ENCODE measurements at places on chromosomes 16 and 17. TPM values are rescaled to one million over a fixed set of nuclear protein-coding genes. Genes with fewer than 3 reads are reported as not detected.

Gene CACNG4
- not detected for total RNA-seq

Gene TAT
- total RNA-seq, result not detected

Gene ZFHX3
- total RNA-seq, result 0.94 TPM

Gene KRTAP2-1
- total RNA-seq, result not detected

Gene ELMO3
- total RNA-seq, result 2.2 TPM

Gene TNP2
- total RNA-seq, result not detected

Gene TMEM114
- not detected for total RNA-seq

DNA sequence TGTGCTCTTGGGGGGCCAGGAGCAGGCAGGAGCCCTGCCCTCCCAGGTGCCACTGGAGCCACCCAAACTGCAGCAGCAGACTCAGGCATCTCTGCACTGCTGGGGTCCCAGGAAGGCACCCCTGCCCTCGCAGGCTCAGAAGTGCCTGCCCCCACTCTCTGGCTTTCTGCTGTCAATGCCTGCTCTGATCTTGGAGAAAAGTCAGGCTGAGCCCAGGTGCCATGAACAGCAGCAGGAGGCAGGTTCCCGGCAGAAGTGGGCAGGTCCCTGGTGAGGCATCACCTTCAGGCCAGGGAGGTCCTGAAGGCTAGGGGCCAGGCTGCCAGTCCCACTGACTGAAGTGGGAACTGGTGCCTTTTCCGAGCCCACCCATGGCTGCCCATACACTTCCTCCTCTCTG, 106.5 kb downstream of the MGAT5B start:
- no peak for DNase-seq

DNA sequence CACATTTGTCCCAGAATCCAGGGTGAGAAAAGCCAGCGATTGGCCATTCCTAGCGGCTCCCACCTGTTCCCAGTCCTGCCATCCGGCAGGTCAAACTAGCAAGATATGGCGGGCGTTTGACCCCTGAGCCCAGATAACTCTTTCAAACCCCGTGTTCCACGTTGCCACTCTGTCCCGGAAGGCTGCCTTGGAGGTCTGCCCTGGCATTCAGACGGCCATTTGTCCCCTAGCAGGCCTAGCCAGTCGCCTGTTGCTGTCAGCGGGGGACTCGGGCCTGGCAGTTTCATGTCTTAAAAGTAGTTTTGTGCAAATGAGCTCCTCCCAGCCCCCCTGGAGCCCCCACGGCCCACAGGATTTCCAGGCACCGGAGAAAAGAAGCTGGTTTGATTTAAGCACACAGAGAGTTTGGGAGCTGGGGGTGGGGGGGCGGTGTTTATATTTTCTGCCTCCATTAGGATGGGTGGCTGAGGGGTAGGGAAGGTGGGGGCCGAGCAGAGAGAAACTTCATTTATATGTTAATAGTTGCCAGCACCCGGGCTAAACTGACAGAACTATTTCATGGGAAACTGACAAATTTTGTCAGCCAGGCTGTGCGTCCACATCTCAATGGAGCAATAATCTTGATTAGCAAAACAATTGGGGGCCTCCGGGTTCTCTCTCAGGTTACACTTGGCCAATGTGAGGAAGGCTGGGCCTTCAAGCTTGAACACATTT, 240.9 kb upstream of the SALL1 start:
- DNase-seq, result no peak

- DNase-seq, result no peak
Observed at GRCh38 chr16:74034200-74034599, 262.4 kb upstream of the PSMD7 start.

GRCh38 chr17:40610359-40610758, 37.3 kb downstream of the SMARCE1 start:
- DNase-seq, result no peak

- peak; percentile 57 for DNase-seq
Observed at GRCh38 chr17:410543-411401, 58.2 kb upstream of the RPH3AL start.

GRCh38 chr16:65547772-65548446, 426.0 kb upstream of the CDH11 start:
- no peak for DNase-seq

DNA sequence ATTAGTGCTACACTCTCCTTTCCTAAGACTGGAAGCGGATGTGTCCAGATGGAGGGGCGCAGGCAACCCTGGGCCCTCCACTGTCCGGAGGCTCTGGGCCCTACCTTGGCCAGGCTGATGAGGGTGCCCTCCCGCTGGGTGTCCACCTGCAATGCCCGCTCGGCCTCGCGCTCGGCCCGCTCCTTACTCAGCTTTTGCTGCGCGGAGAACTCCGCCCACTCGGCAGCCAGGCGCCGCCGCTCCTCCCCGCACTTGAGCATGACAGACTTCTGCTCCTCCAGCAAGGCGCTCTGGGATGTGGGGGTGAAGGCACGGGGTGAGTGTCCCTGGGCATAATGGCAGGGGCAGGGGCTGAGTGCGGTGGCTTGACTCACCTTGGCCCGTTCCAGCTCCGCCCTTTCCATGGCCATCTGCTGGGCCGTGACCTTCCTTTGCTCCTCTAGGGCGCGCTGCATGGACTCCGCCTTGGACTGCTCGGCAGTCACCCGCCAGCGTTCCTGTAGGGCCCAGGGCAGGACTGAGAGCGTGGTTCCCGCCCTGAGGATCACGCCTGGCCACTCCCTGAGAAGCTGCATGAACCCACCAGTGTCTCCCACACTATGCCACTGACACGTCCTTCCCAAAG, 10.1 kb upstream of the MRPL38 start:
- no peak for DNase-seq

GRCh38 chr16:49745311-49745747, 110.6 kb downstream of the ZNF423 start:
- DNase-seq, result no peak

DNA sequence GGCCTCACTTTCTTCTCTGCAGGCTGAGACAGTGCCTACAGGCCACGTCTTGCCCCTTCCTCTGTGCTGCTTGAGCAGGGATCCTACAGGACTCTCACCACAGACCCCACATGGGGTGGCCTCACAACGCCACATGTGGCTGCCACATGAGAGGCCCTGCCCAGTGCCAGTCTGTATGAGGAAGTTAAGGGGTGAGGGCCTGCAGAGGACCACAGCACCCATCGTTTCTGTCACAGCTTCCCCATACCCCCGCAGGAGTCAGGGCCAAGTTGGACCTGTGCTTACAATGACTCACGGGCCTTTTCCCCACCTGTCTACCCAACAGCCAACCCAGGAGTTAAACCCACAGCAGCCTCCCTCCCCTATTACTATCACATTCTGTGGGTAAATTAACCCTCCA, 2.9 kb upstream of the GSDMB start:
- no peak for DNase-seq

DNA sequence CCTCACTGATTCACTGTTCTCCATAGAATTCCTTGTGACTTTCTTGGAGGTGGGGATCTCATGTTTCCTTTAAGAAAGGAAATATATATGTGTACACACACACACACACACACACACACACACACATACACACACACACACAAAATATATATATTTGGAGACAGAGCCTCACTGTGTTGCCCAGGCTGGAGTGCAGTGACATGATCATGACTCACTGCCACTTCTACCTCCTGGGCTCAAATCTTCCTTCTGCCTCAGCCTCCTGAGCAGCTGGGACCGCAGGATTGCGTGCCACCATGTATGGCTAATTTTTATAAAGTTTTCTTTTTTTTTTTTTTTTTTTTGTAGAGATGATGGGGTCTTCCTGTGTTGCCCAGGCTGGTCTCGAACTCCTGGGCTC, 45.9 kb downstream of the CDH13 start:
- no peak for DNase-seq

GRCh38 chr16:86034421-86034919, 135.5 kb downstream of the IRF8 start:
- no peak for DNase-seq

GRCh38 chr17:50973557-50974494, 107.7 kb upstream of the TOB1 start:
- no peak for DNase-seq

GRCh38 chr17:34291721-34292348, 6.3 kb downstream of the CCL11 start:
- DNase-seq, result no peak

DNA sequence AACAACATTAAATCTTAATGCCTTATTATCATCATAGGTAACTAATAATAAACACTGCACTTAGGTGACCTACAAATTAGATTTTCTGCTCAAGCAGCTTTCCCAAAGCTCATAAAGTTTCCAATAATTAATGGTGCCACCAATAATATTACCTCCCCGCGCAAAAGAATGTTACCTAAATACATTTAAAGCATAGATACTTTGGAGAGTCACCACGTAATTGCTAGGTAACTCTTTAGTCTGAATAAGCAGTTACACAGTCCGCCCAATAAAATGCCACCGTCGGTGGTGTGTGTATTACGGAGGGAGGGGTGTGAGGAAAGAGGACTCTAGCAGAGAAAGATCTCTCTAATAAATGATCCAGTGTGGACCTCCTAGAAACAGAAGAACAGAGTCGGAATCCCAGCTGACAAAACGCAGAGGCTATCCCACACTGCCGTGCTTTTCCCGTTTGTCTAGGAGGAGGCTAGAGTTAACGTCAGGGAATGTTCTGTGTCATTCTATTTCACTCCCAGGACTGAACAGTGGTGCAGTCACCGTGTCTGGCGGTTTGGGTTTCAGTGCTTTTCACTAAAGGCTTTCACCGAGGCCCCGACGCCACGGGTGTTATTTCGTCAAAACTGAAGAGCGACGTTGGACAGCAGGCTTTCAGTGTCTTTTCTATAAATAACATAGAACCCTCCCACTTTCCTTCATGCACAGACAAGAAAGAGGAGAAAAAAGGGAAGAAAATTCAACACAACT, 630 bp downstream of the RNFT1 start:
- DNase-seq, result peak; percentile 62

DNA sequence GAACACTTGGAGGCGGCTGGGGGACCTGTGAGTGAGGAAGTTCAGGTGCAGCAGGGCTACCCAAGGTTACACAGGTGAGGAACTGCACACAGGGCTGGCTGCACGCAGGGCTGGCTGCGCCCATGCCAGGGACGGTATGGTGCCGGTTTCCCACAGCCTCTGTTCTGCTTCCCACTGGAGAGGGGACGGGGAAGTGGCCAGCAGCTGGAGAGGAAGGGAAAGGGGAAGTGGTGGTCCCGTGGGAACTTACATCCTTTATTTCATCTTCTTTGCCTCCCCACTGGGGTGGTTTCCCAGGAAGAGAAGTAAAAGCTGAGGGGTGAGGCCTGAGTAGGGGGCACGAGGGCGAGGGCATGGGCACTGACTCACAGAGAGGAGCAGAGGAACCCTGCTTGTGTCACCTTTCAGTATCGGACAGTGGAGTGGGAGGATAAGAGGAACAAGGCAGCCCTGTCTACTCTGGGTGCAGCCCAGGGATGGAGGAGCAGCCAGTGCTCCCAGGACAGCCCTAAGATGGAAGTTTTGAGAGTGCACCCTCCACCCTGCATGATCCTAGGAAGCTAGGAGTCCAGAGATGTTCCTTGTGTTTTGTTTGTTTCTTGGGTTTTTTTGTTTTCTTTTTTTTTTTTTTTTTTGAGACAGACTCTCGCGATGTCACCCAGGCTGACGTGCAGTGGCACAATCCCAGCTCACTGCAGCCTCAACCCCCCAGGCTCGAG, 25.5 kb upstream of the CDH1 start:
- DNase-seq, result no peak

DNA sequence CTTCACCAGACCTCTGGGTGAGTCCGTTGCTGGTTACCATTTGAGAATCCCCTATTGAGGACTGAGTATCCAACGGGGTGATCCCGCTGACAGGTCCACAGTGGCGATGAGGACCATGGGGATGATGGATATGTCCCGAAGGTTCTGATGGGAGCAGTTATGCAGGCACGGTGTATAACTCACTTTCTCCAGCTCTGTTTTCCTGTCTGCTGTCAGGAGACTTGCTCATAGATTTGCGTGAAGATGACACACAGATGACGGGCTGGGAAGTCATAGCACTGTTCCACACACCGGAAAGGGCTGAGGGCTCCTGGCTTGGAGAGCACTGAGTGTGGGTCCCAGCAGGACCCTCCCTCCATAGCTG, 22.2 kb upstream of the ADCY7 start:
- DNase-seq, result no peak

- no peak for DNase-seq
Observed at GRCh38 chr16:11667221-11667823, 933 bp upstream of the SNN start.

- no peak for DNase-seq
Observed at GRCh38 chr16:50393416-50393815, 24.6 kb upstream of the BRD7 start.

DNA sequence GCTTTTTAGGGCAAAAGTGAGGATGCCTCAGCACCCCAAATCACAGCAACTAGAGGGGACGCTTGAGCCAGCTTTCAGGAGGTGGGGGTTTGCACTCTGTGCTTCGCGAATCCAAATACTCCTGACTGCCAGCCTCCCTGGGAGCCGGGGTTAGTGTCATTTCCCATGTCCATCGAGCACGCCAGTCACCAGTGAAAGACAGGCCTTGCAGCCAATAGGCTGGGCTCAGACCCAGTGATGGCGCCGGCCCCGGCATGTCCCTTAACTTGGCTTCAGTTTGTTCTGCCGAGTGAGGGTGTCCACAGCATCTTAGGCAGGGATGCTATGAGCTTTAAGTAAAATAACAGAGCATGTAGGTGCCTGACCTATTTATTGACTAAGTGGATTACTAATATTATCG, 50.9 kb upstream of the CDC42EP4 start:
- no peak for DNase-seq

DNA sequence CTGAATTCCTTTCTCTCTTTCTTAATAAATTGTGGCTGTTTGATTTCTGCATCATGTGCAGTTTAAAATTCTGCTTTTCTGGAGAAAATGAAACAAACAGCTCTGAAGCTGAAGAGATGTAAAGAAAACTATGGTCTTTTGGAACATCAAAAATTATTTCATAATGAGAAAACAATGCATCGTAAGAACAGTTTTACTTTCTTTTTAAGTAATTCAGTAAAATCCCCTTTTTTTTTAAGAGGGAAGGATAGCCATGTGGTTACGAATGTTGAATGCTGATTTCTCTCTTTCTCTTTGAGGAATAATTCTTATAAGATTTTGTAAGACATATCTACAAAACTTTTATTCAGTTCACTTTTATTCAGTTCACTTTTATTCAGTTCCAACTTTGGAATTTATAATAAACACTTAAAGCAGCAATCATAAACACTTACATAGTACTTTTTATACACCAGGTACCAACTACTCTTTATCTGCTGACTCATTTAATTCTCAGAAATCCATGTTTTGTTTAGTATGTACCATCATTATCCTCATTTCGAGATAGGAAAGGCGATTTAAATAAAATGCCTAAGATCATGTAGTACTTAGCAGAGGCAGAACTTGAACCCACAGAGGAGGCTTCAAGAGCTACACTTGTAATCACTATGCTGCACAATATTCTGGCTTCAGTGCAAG, 26.6 kb downstream of the CNTNAP4 start:
- no peak for DNase-seq

DNA sequence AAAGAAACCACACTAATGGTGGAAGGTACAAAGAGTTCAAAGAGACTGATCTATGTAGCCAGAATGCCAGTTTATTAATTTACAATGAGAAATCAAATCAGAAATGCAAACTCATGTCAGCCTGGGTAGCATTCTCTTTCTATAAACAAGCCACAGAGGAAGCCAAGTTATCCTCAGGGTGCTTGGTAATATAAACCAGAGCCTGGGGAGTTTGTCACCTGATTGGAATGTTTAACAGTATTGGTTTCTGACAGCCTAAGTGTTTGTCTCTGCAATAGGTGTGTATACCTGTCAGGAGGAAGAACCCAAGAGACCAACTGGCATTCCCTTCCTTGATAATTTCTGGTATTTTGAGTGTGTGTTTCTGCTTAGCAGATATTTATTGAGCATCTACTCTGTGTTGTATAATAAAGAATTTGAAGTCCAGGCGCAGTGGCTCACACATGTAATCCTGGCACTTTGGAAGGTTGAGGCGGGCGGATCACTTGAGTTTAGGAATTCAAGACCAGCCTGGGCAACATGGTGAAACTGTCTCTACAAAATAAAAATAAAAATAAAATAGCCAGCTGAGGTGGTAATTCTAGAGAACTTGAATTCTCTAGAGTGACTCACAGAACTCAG, 3.1 kb upstream of the C17orf58 start:
- DNase-seq, result no peak

Data from CD4-positive, CD25-positive, alpha-beta regulatory T cell (primary cell).